Substantia nigra (tissue), 51 donors: ENCODE measurements at places on chromosomes 13 and 19.

GRCh38 chr19:45477713-45478453 lies 10.1 kb downstream of the FOSB start:
- no peak for DNase-seq

DNA sequence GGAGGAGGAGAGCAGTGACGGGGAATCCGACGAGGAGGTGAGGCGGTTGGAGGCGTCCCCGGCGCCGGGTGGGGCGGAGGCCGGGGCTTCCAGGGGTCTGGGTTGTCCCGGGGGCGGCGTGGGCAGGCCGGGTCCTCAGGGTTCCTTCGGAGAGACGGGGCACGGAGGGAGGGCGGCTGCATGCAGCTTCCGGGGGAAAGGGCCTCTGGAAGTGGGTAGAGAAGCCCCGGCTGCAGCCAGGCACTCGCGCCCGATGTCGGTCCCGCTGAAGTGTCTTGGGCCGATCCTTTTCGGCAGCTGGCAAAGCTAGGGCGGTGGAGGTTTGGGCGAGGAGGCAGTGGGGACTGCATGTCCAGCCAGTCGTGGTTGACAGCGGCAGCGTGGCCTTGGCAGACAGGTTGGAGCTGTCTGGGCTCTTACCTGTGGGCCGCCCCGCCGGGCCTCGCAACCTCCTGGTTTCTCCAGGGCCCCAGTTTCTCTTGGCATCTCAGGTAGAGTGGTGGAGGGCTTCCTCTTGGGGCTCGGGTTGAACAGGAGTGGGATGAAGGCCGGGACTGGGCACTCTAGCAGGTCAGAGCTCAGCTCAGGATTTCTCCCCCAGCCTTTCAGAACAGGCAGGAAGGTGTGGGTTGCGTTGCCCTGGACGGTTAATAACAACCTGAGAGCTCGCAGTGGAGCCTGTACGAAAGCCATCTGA lies 690 bp downstream of the KMT2B start:
- peak; percentile 21 for DNase-seq

- no peak for DNase-seq
These were observed 78.3 kb downstream of the ANKRD10 start for GRCh38 chr13:110836605-110836903.

DNA sequence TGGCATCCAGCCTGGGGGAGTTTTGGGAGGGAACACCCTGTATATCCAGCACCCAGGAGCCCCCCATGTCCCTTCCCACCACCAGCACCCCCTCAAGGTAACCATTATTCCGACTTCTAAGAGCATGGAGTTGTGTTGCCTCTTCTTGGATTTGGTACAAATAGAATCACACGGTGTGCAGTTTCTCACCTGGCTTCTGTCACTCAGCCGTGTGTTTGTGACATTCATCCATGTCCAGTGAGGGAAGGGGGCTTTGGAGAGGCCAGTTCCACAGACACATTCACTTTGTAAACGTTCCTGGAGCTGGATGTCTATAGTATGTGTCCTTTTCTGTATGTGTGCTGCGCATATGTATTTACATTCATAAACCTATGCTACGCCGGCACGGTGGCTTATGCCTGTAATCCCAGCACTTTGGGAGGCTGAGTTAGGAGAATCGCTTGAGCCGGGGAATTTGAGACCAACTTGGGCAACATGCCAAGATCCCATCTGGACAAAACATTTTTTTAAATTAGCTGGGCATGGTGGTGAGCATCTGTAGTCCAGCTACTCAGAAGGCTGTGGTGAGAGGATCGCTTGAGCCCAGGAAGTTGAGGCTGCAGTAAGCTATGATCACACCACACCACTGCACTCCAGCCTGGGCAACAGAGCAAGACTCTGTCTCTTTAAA lies 36.6 kb downstream of the MYH14 start:
- DNase-seq = no peak

DNA sequence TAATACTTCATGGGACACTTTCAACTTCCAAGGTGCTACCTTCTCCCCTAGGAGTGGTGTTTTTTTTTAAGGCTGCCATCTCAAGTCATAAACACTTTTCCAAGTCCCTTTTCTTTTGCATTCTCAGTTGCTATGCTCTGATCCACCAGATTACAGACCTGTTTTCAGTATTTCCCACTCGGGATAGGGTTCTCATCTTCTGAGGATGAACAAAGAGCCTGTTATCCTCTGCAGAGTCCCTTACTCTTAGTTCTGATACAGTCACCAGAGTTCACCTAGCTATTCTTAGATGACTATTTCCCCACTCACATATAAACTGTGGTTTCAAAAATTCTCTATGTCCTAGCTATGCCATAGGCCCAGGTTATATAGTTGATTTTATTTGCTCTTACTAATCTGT lies 15.9 kb downstream of the ZDHHC20 start:
- no peak for DNase-seq
